ENCODE measurements at places on chromosomes 3 and 15. TPM values are rescaled to one million over a fixed set of nuclear protein-coding genes. Genes with fewer than 3 reads are reported as not detected.

GRCh38 chr15:90598679-90599078 lies 69.0 kb downstream of the CRTC3 start:
- H3K4me1 ChIP-seq = peaks cover 14% of the 10 kb centered on the region
- no peaks in the 10 kb centered on the region for H3K27me3 ChIP-seq
- H3K36me3 ChIP-seq = no peaks in the 10 kb centered on the region
- no peak overlapping the region for H3K27ac ChIP-seq
- DNase-seq = no peak

DNA sequence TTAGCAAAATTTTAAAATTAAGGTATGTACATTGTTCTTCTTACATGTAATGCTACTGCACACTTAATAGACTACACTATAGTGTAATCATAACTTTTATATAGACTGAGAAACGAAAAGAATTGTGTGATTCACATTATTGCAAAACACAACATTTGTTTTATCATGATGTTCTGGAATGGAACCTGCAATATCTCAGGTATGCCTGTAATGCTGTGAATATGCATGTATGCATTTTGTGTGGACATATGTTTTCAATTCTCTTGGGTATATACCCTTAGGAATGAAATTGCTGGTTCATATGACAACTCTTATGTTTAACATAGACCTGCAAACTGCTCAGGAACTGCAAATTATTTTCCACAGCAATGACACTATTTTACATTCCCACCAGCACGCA lies 38.6 kb upstream of the TJP1 start:
- H3K27ac ChIP-seq = no peak overlapping the region
- DNase-seq = no peak
- peaks cover 5% of the 10 kb centered on the region for H3K4me1 ChIP-seq

Gene TTLL13
- polyA plus RNA-seq = 0.08 TPM

DNA sequence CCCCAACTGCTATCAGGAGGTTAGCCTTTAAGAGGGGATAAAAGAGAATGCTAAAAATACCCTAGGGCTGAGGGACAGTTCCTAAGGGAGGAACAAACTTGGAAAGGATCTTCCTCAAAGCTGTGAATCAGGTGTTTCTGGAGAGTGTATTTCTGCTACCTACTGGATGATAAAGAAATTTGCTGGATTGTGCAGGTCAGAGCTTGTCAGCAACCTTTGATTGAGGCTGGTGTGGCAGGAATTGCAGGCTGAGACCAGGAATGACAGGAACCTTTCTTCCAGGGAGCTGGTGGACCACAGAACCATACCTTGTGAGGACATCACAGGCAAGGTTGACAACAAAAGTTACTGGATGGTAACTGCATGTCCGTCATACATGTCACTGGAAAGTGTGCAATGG lies 14.6 kb upstream of the OR5K4 start:
- no peaks in the 10 kb centered on the region for H3K36me3 ChIP-seq
- H3K4me3 ChIP-seq = no peak overlapping the region
- no peaks in the 10 kb centered on the region for H3K27me3 ChIP-seq
- H3K4me1 ChIP-seq = no peaks in the 10 kb centered on the region

Gene TAGLN3
- 0.51 TPM for polyA plus RNA-seq

DNA sequence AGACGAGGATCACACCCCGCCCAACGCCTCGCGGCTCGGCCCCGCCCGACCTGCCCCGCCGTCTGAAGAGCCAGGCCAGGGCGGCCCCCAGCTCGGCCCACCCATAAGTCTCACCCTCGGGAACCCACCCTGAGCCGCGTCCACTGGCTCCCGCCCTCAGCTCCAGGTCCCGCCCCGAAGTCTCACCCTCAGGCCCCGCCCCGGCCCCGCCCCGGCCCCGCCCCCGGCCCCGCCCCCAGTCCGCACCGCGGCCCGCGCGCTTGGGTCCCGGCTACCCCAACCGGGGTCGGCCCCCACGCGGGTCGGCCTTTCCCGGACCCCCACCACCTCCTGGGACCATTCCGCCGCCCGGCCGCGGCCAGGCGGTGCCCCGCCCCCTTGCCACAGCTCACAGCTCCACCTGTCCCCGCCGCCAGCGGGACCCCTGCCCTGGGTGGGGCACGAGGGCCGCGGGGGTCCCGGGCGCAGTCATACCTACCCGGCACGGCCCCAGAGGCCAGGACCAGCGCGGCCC lies 489 bp downstream of the CSPG5 start:
- peaks cover 50% of the 10 kb centered on the region for H3K27me3 ChIP-seq
- peak overlapping the region; percentile 54 for H3K4me3 ChIP-seq
- no peaks in the 10 kb centered on the region for H3K36me3 ChIP-seq
- H3K4me1 ChIP-seq = peaks cover 20% of the 10 kb centered on the region

DNA sequence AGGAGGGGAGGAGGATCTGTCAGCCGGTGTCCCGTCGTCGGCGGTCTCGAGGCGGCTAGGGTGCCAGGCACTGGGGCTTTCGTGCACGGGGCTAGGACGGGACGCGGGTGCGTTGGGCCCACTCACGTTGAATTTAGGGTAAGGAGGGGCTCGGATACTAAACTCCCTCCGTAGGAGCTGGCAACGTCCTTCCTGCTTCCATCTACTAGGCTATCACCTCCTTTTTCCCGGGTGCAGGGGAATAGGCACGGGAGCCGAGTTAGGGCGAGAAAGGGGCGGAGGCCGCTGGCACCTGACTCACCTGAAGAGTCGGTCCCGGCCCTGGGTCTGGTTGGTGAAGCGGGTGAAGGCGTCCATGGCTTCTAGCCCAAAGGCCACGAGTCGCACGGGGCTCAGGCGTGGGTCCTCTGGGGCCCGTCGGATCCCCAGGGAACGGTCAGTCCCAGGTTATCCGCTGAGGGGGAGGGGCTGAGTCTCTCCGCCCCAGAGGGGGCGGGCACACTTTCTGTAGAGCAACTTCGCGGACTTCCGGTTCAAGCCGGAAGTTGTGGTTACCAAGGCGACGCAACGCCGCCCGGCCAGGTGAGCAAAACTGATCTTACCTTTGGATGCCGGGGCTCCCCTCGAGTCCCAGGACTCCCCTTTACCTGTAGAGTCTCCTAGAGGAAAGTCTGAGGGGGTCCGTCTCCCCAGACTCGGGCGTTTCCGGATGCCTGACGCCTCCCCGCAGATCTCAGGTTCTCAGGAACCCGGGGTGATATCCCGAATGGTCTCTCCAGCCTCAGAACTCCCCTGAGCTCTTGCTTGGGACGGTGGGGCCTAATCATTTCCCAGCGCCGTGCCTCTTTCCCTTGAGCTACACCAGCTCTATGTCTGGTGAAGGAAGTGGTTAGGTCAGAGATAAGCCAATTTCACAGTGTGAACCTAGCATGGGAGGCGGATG lies at the start of the genes PEX11A and WDR93:
Gene PEX11A, minus strand, starts transcription at position 479 of the 943 bp plus-strand sequence. Its CDS starts 122 bp downstream, at position 357.
Gene WDR93, plus strand, starts transcription at position 536 of the 943 bp plus-strand sequence. CDS start 10,936 bp downstream, outside the sequence.
- DNase-seq = peak; percentile 75
- H3K4me1 ChIP-seq = peaks cover 32% of the 10 kb centered on the region
- peak within 1 kb of the TSS; percentile 79 for H3K4me3 ChIP-seq
- H3K36me3 ChIP-seq = no peaks in the 10 kb centered on the region
- H3K27me3 ChIP-seq = no peaks in the 10 kb centered on the region

DNA sequence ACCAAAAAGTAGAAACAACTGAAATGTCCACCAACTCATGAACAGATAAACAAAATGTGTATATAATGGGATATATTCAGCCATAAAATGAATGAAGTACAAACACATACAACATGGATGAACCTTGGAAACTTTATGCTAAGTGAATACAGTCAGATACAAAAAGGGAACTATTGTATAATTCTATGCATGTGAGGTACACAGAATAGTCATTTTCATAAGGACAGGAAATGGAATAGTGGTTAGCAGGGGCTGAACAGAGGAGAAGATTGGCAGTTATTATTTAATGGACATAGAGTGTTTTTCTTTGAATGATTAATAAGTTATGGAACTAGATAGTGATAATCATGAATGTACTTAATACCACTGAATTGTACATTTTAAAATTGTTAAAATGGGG lies 20.0 kb upstream of the TRANK1 start:
- no peak overlapping the region for H3K4me3 ChIP-seq
- no peaks in the 10 kb centered on the region for H3K27me3 ChIP-seq
- H3K36me3 ChIP-seq = no peaks in the 10 kb centered on the region
- DNase-seq = no peak
